NCI-H460 (cell line): ENCODE measurements at places on chromosomes 16 and 17. TPM values are rescaled to one million over a fixed set of nuclear protein-coding genes. Genes with fewer than 3 reads are reported as not detected.

Gene COX6A2
- total RNA-seq: not detected in 2 replicates

Gene TOX3
- total RNA-seq: not detected in 2 replicates

Gene FAM222B
- 8.1 and 9.4 TPM in 2 replicates for total RNA-seq

DNA sequence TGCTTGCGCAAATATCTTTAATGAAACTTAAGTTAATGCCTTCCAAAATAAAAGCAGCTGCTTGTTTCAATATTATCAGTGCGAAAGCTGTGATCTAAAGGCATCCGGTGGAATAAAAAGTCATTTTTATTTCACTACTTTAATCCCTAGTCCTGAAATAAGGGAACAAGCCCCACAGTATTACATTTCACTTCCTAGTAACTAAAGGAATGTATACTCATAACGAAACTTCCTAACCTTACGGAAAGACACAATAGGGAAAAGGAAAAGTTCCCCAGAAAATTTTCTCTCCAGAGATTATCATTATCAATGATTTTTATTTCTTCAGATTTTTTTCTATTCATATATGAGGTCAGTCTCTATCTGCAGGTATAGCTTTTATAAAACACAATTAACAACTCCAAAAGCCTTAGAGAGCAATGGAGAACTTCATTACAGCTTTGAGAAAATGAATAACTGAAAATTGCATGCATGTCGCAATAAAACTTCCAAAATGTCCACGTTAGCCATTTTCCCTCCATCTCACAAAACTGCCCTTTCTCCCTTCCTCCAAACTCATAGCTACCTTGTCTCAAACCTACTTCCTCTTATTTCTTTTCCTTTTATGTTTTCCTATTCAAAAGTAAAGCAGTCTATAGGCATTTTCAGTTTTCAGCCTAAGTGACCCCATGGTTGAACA is 154.3 kb upstream of the MED13 start:
- no peak for DNase-seq

GRCh38 chr16:17568239-17568638 is 97.5 kb upstream of the XYLT1 start:
- DNase-seq: no peak

DNA sequence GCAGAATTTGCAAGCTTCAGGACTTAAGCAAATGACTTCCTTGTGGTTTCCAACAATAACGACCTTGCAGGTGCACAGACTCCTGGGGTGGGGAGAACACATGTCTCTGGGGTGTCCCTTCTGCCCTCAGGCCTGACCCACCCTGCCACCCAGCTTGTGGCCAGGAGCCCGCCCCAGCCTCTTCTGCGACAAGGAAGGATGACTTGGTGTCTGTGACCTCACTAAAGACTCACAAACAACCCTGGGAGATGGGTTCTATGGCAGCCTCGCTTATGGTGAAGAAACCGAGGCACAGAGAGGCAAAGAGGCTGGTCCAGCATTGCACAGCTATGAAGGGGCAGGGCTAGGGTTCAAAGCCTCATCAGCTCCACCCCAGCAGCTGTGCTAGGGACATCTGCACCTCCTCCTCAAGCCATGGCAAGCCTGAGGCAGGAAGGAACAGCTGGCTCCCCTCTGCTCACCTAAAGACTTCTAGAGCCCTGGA is 2.6 kb downstream of the ATP2A3 start:
- DNase-seq: no peak
